ENCODE measurements at places on chromosomes 6 and 20. TPM values are rescaled to one million over a fixed set of nuclear protein-coding genes. Genes with fewer than 3 reads are reported as not detected.

DNA sequence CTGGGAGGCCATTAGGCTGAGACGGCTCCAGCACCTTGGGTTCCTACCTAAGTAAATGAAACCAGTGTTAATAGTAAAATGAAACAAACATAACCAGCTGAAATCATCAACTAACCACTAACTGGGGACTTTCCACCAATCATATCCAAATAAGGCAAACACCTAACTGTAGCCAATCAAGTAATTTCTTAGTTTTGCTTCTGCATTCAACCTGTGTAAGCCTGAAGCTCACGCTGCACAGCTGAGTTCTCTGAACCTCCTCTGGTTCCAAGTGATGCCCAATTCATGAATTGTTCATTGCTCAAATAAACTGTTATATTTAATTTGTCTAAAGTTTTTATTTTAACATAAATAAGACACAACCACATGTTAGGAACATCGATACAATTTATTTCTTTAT lies 22.5 kb downstream of the KLHL32 start:
- DNase-seq = no peak

GRCh38 chr6:71396410-71396801 lies 107.8 kb downstream of the OGFRL1 start:
- no peak for DNase-seq

The EEF1A2 gene
- 64.8 TPM for total RNA-seq

The FOXF2 gene
- 14.1 TPM for total RNA-seq

The VSX1 gene
- not detected for total RNA-seq

DNA sequence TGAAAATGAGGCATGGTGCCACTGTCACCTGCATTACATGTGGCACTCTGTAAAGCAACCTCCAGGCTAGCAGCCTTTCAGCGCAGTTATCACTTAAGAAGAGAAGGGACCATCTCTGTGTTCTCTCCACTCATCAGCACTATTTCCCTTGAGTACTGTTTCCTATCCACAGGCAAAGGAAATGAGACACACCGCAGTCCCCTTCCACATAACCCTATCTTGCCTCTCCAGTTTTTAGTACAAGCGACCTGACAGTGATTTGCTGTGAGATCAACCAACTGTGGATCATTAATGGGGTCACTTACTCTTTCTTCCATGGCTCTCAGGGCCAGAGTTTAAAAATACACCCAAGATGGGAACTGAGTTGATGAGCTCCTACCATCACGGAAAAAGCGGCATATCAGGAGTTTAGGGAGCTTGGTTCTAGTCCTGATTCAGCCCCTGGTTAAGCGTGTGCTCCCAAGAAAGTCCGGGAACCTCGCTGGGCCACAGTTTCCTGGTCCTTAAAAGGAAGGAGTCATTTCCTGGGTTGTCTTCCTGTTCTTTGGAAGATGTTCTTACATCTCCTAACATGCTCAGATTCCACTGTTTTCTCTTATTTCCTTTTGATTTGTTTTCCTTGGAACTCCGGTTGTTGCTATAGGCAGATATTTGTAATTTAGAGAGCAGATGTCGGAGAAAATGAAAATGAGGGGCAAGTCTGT lies 27.3 kb downstream of the PRDM1 start:
- DNase-seq = no peak

DNA sequence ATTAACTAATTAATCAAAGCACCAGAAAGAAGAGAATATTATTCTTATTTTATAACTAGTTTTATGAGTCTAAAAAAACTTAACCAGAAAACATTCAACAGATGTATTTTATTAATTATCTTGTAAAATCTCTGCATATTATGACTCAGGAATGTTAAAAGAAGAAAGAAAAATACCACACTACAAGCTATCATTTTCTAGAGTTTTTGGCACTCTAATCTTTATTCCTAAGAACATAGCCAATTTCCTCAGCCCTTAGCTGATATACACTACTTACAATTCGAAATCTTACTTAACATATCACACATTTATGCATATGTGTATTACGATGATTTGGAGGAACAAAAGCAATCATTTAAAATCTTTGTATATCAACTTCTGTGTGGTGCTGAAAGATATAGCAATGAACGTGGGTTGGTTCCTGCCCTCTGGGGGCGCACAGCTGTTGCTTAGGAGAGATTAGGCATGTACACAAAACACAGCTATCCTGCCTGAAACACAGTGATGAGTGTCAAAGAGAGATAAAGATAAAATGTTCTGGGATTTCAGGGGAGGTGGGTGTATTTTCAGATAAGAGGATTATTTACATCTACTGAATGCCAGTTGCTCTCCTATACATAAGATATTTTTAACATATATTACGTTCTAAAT lies 404.5 kb downstream of the SYNE1 start:
- DNase-seq = no peak

GRCh38 chr20:35506179-35506578 lies 23.3 kb downstream of the C20orf173 start:
- no peak for DNase-seq

DNA sequence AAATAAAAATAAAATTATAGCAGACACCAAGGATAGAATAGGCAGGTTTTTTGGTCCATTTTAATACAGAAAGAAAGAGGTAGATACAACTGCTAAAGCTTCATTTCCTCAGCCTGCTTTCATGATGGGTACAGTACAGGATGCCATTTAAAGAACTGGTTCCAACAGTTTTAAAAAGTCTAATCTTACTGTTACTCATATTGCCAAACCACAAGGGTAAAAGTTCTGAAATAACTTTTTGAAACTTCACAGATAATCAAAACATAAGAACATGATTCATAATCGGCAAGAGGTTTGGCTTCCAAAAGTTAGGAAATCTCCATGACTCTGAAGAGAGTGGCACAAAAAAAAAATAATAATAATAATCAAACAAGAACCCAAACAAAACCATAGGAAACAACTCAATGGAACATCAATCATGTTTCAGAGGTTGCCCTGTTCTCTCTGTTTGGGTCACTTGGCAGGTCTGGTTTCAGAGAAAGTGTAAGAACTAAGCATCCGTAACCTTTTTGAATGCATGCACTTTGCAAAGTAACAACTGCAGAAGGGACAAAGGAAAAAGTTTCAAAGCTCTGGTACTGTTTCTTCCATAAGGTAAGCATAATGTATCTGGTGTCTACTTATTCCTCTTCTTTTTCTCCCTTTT lies 79.7 kb downstream of the SMLR1 start:
- no peak for DNase-seq

DNA sequence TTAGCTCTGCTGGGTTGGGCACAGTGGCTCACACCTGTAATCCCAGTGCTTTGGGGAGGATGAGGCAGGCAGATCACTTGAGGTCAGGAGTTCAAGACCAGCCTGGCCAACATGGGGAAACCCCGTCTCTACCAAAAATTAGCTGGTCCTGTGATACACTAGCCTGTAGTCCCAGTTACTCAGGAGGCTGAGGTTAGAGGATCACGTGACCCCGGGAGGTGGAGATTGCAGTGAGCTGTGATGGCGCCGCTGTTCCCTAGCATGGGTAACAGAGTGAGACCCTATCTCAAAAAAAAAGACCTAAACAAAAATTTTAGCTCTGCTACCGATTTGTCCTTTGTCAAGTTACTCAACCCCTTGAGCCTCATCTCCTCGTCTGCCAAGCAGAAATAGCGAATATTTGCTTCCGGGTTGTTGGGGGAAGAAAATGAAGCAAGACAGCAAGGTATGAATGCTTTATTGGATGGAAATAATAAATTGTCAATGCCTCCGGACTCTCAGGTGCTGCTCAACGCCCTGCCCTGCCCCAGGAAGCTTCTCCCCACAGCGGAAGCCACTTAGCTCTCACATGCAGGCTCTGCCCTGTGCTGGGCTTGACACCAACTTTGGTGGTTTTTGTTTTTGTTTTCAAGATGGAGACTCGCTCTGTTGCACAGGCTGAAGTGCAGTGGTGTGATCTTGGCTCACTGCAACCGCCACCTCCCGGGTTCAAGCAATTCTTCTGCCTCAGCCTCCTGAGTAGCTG lies 24.9 kb upstream of the ITCH start:
- DNase-seq = no peak

DNA sequence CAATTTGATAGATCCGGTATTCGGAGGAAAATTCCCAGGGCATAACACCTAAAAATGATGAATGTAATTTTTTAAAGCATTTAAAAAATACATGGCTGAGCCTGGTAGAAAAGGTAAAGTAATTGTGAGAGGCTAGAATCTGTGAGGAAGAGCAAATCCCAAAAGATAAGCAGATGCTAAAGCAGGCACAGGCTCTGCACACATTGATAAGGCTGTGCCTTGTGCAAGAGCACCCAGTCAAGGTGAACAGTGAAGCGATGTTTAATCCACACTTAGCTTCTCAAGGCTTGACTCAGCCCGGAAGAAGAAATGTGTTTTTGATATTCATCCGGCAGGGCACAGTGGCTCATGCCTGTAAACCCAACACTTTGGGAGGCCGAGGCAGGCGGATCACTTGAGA lies 5.1 kb upstream of the EPB41L2 start:
- DNase-seq = no peak

The HLA-DRA gene
- 25.8 TPM for total RNA-seq

DNA sequence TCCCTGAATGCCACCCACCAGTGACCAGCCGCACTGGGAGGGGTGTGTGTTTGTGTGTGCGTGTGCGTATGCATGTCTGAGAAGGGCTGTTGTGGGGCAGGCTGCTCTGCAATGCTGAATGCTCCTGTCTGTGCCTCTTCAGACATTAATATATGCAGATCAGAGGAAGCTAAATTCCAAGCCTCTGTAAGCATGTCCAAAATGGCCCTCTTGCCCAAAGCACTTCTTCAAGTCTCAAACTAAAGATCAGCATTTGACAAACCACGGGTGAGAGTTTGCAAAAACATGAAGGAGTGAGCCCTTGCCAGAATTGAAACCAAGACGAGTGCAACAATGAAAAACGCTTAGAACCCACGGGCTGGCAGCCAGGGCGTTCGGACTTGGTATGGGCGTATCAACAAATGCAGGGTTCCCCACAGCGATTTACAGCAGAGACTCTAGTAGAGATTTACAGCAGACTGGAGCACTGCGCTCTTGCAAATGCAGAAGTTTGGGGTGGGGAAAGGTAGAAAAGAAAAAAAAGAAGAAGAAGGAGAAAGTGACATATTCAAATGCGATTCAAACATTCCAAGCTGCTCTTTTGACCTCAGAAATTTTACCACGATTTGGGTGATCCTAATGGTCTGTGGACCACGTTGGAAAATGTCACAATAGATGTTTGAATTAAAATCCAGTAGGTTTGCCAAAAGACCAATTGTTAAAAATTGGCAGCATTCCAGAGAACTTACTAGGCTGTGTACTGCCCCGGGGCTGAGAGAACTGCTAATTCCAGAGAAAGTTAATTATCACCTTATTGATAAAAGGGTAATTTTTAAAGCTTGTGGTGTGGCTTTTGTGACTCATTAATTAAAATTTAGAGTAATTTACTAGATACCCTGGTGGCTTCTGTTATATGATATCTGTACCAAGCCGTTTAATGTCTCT lies 3.5 kb downstream of the SCML4 start:
- DNase-seq = peak; percentile 55

DNA sequence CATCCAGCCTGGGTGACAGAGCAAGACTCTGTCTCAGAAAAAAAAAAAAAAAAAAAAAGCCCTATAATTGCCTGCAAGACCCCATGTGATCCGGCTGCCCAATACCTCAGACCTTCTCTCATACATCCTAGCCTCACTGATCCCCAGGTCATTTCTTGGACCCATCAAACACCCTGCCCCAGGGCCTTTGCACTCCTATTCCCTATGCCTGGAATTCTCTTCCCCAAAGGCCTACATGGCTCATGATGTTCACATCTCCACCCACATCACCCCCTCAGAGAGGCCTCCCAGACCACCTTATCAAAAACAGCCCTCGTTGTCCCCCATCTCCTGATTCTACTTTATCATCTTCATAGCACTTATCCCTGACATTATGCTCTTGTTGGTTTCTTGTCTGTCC lies 8.9 kb downstream of the PACSIN1 start:
- no peak for DNase-seq
